Anterior cingulate cortex (tissue), 58 donors: ENCODE measurements at places on chromosomes 1 and 21.
A peak's percentile ranks its signal among the peaks of the same experiment; 100 is the strongest.

- DNase-seq, result no peak
These were observed 45.6 kb downstream of the IL23R start for GRCh38 chr1:67211589-67212563.

DNA sequence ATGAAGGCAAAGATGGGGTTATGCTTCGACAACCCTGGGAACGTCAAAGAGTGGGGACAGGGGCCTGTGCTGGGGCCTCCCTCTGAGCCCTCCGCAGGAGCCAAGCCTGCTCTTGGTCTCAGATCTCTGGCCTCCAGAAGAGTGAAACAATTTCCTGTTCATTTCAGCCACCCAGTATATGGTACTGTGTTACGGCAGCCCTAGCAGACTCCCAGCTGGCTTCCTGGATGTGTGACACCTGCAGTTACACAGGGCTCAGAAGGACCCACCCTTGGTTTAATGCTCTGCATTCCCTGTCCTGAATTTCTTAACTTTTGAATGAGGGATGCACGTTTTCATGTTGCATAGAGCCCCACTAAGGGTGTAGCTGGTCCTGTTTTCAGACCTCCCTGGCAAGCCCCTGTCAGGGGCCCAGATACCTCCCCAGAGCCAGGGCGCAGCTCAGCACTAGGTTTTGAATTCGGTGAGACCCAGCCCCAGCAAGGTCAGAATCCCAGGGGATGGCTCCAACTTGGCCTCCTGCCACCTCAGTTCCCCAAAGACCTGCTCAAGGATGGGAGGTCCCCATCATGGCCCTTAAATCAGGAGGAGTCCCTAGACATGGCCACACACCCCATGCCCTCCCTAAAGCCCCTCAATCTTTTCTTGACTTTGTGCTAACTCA is 79.0 kb upstream of the IFFO2 start:
- DNase-seq, result no peak

DNA sequence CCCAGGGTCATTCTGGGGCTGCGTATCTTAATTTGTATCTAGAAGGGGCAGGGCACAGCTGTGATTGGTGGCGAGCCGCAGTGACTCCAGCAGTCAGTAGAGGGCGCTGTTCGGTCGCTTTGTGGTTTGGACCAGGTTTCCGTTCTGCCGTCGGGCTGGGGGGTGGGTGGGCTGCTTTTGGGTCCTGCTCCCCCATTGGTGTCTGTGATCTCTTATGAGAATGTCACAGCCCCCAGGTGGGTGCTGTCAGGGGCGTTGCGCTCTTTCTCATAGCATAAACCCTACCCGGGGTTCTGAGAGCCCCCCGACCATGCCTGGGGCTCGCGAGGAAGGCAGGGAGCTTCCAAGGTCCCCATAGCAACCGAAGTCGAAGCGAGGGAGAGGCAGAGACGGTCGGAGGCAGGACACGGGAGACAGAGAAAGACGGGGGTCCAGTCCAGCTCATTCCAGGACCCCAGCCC is 5.4 kb downstream of the TFF3 start:
- peak; percentile 29 for DNase-seq

- DNase-seq, result no peak
These were observed 5.5 kb downstream of the FBXO2 start for GRCh38 chr1:11648732-11649158.

DNA sequence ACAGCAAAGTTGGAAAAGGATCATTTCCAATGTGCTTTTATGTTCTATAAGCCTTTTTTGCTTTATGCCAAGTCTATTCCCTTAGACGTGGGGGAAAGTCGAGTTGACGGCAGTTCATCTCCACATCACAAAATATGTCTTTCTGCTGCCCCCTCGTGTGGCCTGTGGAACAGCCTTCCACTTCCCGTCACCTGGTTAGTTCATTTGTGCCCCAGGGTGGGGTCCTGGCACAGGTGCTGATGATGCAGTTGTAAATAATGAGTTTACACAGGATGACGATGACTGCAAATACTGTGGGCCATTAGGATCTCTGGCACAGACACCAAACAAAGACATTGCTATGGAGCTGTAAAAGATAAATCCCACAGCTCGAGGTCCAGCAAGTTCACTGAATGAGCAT is 10.0 kb upstream of the OTUD3 start:
- no peak for DNase-seq

DNA sequence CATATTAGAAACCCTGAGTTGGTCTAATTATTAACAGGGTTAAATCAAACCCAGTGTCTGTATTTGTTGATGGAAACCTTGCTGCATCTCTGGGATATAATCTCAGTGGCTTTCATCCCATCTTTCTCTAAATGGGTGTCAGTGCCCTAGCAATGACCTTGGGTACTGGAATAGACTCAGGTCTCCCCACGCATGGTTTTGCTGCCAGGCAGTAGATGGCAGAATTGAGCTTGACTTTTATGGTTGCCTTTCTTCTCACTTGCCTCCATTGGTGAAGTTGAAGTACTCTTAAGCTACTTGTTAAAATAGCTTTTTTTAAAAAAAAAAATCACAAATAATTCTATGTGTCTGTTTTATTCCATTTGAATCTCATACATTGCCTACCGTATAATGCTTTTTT is 81.8 kb upstream of the HMCN1 start:
- DNase-seq, result no peak

- no peak for DNase-seq
These were observed 71.3 kb upstream of the BEND5 start for GRCh38 chr1:48848035-48848434.

DNA sequence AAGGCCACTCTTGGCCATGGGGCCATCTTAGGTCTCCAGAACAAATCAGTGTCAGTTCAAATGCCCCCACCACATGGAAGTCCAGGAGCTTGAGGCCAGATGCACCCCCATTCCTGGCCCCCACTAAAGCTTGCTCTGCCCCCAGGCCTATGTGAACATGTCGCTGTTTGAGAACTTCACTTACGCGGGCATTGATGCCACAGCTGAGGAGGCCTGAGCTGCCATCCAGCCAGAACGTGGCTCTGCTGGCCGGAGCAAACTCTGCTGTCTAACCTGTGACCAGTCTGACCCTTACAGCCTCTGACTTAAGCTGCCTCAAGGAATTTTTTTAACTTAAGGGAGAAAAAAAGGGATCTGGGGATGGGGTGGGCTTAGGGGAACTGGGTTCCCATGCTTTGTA is 15.1 kb upstream of the MPL start:
- no peak for DNase-seq

DNA sequence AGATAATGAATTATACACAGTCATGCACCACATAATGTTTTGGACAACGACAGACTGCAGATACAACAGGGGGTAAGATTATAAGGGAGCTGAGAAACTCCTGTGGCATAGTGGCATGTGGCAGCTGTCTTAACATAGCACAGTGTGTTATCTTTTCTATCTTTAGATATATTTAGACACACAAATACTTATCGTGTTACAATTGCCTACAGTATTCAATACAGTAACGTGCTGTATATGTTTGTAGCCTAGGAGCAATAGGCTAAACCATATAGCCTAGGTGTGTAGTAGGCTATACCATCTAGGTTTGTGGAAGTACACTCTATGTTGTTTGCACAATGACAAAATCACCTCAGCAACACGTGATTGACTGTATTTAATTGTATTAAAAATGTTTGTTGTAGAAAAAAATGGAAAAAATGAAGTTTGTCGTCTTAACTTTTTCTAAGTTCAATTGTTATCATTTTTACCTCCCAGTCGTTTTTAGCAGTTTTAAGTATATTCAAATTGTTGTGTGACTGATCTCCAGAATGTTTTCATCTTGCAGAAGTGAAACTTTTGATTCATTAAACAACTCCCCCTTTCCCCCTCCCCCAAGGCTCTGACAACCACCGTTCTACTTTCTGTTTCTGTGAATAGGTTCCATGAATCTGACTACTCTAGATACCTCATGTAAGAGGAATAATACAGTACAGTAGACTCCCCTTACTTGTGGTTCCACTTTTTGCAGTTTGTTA is 351.0 kb upstream of the B3GALT2 start:
- DNase-seq, result no peak

- no peak for DNase-seq
These were observed 8.9 kb upstream of the A3GALT2 start for GRCh38 chr1:33329600-33330305.

DNA sequence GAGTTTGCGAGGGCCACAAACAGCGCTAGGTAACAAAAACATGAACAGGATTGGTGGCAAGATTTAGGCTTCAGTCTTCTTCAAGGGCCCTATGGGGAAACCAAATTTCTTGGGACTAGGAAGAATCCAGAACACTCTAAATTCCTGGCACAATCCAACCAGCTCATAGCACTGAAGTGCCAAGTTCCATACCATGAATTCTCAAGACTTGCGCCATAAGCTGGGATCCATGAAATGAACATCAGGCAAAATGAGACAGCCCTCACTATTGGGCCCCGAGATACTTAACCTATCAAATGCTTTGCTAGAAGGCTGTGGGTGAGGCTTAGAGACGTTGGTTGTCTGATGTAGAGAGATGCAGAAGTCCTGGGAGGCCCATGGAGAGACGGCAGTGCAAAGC is 322.1 kb downstream of the PAPPA2 start:
- DNase-seq, result no peak

DNA sequence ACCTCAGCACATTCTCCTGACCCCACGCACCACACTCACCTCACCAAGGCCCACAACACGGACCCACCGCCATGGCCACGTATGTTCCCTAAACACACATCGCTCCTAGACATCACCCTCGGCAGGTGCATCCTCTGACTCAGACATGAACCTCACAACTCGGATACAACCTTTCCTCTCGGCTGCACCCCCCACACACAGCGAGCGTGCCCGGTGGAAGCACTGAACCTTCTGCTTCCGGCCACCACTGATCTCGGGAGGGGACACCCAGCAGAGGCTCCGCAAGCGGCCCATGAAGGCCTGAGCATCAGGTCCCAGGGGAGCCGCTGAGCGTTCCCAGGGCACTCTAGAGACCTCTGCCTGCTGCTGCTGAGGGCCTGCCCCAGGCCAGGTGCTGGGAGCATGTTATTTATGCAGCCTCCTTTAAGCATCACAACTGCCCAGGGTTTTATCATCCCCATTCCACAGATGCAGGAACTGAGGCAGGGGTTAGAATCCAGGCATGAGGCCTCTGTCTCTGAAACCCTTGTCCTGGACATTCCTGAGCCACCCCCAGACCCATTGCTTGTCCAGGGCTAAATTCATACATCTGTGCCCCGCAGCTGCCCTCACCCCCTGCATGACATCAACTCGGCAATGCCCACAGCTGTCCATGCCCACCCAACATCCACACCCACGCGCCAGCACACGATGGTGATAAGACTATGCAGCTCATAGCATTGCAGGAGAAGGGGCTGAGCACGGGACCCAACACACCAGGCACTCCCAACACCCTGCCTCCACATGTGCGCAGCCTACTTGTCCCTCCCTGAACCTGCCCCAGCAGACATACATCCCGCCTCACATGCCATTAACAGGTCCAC is 27.0 kb downstream of the SDC3 start:
- DNase-seq, result no peak

DNA sequence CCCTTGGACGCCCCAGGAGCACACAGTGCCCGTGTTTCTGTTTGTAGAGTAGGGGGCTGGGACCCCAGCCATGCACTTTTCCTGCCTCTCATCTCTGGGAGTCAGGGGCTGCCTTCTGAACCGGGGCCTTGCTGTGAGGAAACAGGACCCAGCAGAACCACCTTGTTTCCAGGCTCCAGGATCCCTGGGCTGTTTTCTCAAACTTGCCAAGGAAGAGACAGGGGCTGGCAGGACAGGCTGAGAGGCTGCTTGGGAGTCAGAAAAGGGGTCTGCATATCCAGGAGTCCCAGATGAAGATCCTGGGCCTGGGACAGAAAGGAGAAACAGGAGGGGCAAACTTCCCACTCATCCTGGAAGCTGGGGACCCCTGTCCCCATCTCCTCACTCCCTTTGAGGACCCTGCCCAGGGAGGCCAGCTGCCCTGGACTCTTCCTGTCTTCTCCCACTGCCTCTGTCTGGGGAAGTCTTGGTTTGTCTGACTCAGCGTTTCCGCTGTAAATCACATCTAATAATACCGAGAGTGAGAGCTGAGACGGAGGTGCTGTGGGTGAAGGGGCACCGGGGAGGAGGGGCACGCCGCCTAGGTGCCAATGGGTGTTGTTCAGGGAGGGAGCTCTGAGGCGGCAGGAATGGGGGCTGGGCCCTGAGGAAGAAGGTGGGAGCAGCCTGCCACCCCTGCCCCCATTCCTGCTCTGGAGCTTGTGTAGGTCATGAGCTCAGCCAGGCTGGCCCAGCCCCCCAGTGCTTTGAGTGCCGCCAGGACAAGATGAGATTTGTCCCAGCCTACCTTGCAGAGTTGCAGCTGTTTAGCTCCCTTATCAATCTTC is 16.7 kb downstream of the POU3F1 start:
- DNase-seq, result no peak

DNA sequence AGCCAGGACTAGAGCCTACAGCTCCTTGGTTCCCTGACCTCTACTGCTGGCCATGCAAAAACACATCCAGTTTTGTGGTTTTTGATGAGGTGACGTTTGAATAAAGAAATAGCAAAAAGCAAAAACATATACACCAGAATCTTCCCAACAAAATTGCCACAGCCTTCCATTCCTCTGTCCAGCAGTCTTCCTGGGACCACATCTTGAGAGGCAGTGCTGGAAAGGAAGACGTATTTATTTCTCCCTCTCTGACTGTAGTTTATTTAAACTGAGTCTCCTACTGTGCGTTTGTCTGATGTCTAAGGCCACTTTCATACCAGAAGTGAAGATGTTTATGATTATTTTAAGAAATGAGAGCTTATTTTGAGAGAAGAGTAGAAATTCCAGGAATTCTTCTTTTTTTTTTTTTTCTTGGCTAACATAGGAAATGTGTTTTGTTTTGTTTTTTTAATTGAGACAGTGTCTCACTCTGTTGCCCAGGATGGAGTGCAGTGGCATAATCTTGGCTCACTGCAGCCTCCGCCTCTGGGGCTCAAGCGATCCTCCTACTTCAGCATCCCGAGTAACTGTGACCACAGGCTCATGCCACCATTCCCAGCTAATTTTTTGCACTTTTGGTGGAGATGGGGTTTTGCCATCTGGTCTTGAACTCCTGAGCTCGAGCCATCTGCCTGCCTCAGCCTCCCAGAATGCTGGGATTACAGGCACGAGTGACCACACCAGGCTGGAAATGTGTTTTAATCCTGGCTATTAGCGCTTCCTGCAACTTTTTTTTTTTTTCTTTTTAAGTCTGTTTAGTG is 118.5 kb downstream of the ITSN1 start:
- DNase-seq, result no peak

DNA sequence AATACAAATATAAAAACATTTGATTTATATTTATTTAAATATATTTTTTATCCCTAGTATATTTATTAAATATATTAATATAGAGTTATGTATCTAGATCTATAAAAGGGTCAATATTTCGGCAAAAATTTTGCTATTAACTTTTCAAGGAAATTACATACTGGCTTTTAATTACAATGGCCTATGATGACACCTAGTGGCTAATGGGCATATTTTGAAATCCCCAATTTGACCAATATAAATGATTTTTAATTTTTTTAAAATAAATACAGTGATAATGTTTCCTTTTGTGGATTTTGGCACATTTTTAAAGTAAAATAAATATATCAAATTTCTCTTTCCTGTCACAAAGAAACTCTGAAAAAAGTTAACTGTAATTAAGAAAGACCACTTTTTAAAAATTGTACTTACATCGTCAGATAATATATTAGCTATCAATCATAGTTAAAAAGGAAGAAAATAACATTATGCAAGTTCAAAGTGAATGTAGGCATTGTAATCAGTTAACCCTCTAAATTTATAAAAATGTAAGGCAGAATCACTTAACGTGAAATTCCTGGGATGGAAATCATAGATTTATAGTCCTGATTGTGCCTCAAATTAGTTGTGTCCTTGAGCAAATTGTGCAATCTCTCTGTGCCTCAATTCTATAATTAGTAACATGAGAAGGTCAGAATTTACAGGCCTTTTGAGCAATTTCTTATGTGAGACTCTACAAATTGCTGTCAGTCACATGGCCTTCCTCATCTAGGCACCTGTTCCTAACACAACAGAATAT is 25.6 kb upstream of the RGS13 start:
- no peak for DNase-seq

- DNase-seq, result no peak
These were observed 85.1 kb downstream of the JAK1 start for GRCh38 chr1:64881281-64881680.
